Liver (tissue), 10 donors: ENCODE measurements at places on chromosomes 4 and X.

DNA sequence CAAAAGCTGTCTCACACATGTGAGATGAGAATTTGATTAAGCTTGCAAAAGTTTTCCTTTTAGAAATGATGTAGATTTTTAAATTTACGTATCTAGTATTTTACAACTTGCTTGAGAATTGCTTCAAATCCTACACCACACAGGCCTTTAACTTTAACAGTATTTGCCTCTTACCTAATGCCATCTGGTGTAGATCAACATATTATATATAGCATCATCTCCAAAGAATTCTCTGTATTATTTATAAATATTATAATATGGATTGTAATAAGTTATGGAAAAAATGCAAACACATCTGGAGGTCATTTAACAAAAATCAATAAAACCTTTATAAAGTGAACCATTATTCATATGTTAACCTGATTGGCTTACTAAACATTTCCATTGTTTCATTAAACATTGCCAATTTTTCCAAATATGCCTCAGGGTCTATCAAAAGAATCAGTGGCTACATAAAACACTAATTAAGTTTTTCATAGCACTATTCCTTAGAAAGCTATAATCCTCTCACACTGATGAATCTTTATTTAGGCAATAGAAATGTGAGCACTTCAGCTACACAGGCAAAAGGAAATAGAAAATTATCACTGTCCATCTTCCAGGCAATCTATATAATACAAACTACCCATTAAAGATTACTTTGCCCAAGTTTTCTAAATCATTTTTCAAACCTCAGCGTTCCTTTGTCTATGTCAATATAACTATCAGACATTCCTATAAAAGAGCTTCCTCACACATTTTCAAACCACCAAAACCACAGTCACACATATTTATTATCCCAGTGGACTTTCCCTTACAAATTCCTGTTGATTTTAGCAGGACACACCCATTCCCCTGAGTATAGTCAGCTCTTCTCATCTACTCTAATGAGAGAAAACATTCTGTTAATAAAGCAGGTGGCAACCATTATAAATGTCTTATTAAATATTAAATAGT is 83.5 kb upstream of the INTU start:
- DNase-seq, result no peak

GRCh38 chr4:80311130-80311529 is 24.4 kb upstream of the CFAP299 start:
- no peak for DNase-seq

DNA sequence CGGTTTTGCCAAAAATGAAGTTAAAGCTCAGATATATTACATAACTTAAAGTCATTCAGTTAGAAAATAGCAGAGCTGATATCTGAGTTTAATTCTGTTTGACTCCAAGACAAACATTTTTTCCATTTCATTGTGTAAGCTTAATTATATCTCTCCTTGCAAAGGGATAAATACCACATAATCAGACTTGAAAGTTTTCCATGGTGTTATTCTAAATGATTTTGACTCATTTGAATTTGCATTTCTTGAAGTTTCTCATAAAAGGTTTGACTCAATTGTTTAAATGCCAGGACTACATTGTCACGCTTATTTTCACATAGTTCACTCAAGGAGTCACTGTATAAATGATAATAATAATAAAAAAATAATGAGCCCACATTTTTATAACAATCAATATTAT is 39.4 kb upstream of the DDX60 start:
- DNase-seq, result no peak

- DNase-seq, result no peak
Measured at GRCh38 chr4:138348055-138348454, 105.9 kb upstream of the SLC7A11 start.

GRCh38 chr4:72895408-72895807 is 174.1 kb downstream of the COX18 start:
- no peak for DNase-seq
